ENCODE measurements at places on chromosomes 6 and 20. TPM values are rescaled to one million over a fixed set of nuclear protein-coding genes. Genes with fewer than 3 reads are reported as not detected.

DNA sequence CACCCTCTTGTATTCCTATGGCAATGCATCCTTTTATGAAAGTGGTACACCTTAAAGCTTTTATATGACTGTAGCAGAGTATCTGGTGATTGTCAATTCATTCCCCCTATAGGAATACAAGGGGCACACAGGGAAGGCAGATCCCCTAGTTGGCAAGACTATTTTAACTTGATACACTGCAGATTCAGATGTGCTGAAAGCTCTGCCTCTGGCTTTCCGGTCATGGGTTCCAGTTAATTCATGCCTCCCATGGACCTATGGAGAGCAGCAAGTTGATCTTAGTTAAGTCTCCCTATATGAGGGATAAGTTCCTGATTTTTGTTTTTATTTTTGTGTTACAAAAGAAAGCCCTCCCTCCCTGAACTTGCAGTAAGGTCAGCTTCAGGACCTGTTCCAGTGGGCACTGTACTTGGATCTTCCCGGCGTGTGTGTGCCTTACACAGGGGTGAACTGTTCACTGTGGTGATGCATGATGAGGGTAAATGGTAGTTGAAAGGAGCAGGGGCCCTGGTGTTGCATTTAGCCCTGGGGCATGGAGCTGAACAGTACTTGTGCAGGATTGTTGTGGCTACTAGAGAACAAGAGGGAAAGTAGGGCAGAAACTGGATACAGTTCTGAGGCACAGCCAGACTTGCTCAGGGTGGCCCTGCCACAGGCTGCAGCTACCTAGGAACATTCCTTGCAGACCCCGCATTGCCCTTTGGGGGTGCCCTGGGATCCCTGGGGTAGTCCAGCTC is 292.1 kb downstream of the ESR1 start:
- DNase-seq, result no peak

DNA sequence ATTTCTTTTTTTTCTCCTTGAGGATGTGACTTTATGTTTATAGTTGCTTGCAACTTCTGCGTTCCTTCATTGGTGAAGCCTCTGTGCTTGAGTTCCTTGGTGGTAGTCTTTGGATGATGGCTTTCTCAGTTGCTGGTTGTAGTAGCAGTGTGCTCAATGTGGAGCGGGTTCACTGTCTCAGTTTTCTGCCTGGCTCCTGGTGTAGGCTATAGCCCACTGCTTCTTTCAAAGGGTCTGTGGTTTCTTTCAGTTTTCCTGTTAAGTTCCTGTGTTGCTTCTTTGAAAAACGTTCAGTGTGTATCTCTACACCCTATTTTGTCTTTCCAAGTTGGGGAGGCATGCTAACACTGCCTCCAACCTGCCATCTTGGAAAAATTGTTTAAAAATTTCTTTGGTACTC is 33.9 kb upstream of the ZBTB24 start:
- no peak for DNase-seq

DNA sequence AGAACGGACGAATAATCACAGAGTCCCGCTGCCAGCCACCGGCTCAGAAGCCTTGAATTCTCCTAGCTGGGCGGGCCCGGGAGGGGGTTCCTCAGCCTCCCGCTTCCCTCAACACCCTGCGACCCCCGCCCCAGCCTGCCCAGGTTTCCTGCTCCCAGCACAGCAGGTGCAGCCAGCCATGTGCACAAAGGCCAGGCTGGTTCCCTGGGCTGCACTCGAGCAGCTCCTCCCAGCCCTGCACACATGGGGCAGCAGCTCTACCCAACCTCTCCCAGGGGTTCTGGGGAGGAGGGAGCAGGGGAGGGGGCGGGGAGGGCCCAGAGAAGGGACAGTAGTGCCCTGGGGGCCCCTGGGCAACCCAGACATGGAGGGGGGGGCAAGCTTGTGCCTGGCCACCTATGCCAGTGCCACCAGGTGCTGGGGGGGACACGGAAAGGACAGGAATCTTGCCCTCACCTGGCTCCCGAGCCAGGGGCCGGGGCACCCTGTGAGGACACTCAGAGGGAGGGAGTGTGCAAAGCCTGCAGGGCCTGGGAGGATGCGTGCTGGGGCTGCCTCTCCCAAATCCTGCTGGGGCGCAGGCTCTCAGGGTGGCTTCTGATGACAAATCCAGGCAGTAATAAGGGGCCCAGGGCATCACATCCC is 1.2 kb upstream of the NTSR1 start:
- no peak for DNase-seq

DNA sequence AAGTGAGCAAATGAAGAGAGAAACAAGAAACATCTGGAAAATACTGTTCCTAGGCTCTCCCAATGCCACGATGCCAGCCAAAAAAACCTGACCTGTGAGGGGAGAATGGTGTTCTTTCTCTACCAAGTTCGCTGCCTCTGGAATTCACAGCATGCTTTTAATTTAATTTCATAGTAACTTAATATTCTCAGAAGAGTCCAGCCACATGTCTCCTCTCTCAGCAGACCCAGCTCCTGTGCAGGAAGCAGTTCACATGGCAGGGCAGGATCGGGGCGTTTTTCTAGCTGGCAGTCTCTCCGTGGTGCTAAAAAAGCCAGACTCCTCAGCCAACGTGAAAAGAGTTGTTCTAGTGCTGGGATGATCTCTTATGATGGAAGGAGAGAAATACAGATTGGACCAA is 57.5 kb downstream of the BFSP1 start:
- DNase-seq, result no peak

Gene RFX6
- total RNA-seq, result 2.0 TPM

Gene VSX1
- not detected for total RNA-seq

GRCh38 chr6:131717836-131718542 is 7.2 kb upstream of the CTAGE9 start:
- DNase-seq, result no peak

Gene OPRL1
- 0.27 TPM for total RNA-seq

GRCh38 chr6:159301277-159301676 is 132.1 kb downstream of the FNDC1 start:
- DNase-seq, result no peak

Gene ETV7
- 3.3 TPM for total RNA-seq

GRCh38 chr6:92681401-92681800 is 738.0 kb downstream of the EPHA7 start:
- no peak for DNase-seq

DNA sequence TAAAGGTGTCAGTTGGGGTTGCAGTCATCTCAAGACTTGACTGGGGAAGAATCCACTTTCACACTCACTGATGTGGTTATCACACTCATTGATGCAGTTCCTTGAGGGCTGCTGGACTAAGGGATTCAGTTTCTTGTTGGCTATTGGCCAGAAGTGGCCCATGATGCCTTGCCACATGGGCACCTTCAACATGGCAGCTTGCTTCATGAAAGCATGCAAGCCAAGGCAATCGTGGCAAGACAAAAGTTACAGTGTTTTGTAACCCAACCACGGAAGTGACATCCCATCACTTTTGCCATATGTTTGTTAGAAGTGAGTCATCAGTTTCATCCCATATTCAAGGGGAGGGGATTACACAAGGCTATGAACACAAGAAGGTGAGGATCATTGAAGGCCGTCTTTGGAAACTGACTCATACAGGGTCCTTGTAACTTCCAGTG is 3.8 kb upstream of the RANBP9 start:
- no peak for DNase-seq

DNA sequence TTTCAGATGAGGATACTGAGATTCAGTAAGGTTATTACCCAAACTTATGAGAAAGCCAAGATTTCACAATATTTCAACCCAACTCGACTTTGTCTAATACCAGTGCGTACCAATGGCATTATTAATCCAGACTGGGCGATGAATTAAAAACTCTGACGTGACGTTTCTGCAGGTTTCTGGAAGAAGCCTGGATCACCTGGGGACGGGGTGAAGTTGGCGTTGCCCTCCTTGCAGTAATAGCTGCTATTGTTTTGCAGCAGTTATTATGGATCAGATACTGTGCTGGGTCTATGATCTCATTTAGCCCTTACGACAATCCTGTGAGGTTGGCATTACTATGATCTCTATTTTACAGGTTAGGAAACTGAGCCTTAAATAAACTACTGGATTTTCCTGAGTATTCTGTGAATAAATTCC is 569 bp upstream of the CDC5L start:
- no peak for DNase-seq

Gene MTCH1
- 127 TPM for total RNA-seq

Gene BPIFB4
- total RNA-seq, result not detected

DNA sequence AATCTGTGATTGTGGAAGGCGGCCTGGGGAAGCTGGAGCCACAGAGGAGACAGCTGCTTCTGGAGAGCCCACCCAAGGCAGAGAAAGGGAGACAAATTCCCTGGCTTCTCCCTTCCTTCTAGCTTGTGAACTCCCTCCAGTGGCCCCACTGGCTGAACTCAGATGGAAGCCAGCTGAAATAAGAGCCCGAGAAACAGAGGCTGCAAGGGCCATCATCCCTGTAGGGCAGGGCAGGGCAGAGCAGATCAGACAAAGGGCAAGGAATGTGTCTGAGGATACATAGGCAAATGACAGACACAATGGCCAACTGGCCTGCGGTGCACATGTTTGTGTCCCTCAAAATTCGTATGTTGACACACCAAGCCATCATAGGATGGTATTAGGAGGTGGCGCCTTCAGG is 25.3 kb downstream of the MDFI start:
- DNase-seq, result no peak

DNA sequence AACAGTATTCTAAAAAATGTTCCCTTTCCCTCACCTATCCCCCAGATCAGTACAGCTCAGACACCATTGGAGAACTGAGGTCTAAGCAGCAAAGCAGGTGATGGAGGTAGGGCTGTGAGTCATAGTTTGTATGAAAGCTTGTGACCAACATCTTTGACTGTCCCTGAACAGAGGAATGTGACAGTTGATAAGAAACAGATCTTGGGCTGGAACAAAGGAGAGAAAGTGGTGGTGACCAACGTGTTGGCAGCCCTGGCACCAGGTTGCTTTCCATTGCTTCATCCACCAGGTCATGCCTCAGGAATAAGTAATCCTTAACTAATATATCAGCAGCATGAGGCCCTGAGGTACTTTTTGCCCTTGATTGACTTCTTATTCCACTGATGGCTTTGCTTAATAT is 19.9 kb upstream of the CRIP3 start:
- DNase-seq, result no peak

GRCh38 chr6:68108233-68108835 is 526.7 kb upstream of the ADGRB3 start:
- no peak for DNase-seq

DNA sequence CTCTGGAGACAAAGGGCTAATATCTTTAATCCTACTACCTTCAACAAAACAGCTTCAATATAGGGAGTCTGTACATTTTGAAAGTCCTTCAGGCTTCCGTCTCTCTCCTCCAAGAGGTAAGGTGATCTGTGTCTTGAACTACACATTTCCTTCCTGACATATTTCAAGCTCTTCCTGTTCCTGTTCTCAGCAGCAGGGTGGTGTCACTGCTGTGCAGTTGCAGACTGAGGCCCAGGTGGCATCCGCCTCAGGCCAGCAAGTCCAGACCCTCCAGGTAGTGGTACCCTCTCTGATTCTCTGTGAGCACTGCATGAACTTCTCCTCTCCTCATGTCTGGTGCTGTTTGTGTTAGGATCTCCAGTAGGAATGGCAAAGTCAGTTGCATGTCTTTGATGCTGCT is 7.8 kb downstream of the NFYA start:
- DNase-seq, result no peak

DNA sequence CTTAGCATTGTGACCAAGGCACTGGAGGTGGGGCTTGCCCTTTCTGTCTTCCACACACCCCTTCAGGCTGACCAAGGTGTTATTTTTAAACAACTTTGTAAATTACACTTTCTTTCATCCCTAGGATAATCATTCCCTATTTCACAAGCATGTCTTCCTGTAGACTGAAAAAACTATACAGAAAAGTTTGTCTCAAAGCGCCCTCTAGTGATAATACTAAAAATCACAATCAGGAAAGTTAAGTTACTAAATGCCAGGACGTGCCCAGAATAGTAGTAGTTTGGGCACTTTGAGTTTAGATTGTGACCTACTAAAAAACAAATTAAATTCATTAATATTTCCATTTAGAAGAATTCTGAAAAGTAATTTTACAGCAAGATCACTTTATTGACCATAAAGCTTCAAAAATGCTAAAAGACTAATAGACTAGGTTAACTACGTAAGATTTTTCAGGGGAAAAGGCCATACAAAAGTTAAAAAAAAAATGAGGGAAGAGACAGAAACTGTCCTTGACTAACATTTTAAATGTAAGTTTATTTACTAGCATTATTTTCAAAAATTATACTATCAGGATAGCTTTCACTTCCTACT is 123.3 kb upstream of the DUSP22 start:
- no peak for DNase-seq
